ENCODE measurements at places on chromosomes 5 and 9.

GRCh38 chr5:138955671-138956295 lies 80.6 kb upstream of the LRRTM2 start:
- no peak for DNase-seq

DNA sequence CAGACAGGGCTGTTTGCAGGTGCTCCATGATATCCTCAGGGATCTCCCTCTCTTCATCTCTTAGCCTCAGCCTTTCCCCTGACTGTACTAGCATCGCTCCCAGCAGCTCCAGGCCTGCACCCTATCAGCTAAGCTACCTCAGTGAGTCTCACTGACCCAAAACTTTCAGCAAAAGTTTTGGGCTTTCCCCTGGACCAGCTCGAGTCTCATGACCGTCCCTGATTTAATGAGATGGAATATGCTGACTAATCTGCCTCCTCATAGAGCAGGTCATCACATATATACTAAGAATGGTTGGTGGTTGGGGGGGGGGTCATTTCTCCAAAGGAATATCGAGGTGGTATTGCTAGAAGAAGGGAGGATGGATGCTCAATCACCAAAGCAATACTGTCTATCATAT lies 151.5 kb downstream of the NR3C1 start:
- no peak for DNase-seq

DNA sequence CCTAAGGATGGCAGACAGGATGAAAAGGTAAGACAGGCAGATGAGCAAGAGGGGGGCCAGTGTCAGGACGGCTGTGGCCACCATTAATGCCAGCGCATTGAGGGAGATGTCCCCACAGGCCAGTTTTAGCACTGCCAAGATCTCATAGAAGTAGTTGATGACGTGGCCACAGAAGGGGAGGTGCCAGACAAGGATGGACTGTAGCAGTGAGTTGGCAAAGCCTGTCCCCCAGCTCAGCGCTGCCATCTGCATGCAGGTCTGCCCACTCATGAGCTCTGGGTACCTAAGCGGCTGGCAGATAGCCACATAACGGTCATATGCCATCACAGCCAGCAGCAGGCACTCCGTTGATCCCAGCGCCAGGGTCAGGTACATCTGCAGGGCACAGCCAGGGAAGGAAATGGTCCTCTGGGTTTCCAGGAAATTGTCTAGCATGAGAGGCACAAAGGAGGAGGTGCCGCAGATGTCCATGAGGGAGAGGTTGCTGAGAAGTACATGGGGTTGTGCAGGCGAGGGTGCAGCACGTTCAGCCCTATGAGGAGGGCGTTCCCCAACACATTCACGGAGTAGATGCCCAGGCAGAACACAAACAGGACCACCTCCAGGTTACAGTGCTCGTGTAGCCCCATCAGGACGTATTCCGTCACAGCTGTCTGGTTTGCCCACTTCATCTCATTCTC lies 10.8 kb downstream of the OR13J1 start:
- DNase-seq = no peak

DNA sequence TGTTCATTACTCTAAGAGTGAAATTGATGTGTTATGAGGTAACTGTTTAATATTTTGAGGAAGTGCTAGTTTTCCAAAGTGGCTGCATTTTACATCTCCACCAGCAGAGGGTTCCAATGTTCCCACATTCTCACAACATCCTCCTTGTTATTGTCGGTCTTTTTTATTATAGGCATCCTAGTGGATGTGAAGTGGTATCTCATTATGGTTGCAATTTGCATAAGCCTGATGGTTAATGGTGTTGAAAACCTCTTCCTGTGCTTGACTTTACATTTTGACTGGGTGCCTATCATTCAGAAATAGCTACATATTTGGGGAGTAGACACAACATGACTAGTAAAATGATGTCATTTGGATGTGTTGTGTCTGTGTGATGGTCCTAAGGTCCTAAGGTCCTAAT lies 143.6 kb downstream of the MRPS30 start:
- DNase-seq = no peak

DNA sequence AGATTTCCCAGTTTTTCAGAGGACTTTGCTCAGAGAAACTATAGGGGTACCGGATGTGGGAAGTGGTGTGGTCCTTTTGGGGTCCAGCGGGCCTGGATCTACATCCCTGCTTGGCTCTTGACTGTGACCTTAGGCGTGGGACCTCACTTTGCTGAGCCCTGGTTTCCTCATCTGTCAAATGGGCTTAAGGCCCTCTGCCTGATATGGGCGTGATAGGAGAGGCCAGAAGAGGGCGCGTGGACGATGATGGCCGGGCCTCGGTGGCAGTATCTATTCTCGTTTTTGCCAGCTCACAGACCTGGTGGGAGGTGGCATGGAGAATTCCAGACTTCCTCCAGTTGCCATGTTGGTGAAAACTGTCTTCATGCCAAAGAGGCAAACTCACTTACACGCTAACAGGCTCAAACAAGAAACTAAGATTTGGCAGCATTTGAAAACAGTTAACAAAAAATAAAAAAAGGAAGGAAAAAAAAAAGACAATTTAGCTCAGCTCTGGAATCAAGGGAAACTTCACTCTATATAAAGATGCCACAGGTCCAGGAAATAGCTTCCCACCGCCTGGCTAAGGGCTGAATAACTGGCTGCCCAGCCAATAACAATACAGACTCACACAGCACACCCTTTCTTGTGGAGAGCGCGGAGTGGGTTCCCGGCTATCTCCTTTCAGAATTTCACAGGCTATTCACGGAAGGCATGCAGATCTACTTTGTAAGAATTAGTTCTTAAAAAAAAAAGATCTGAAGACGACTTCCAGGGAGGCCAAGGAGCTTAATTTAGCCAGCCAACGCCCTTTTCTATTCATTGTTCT lies 1.7 kb downstream of the SH3PXD2B start:
- no peak for DNase-seq

DNA sequence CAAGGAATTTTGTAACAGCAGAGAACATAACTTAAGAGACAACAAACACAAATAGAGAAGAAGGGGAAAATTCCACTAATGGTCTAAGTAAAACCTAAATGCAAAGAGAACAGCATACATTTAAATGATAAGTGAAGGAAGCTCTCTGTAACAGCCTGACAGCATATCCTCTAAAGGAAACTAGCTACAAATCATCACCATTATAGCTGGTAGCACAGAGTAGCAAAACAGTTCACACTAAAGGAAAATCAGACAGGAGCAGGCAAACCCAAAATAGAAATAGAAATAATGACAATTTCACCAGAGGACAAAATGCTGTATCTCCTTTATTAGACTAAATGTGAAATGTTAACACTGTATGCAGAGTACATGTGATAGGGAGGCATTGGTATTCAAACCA lies 532.8 kb downstream of the PTPRD start:
- DNase-seq = no peak

DNA sequence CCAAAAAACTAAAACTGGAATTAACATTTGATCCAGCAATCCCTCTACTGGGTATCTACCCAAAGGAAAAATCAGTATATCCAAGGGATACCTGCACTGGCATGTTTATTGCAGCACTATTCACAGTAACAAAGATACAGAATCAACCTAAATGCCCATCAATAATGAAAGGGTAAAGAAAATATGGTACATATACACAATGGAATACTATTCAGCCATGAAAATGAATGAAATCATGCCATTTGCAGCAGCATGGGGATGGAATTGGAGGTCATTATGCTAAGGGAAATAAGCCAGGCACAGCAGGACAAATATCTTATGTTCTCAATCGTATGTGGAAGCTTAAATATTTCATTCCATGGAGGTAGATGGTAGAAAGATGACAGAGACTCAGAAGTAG lies 9.7 kb downstream of the VLDLR start:
- DNase-seq = no peak

GRCh38 chr5:141298376-141298775 lies 5.5 kb downstream of the SLC25A2 start:
- no peak for DNase-seq

DNA sequence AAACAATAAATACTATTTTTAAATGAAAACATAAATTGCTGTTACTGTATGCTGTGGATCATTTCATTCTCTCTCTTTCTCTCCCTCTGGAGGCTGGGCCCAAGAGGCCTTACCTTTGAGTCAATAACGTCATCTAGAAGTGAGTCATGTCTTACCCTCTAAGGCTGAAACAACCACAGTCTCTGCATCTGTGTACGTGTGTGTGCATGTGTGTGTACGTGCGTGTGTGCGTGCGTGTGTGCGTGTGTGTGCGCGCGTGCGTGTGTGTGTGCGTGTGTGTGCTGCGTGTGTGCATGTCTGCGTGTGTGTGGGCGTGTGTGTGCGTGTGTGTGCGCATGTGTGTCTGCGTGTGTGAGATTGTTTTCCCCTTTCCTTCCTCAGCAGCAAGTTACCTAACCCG lies 13.6 kb upstream of the IL17B start:
- DNase-seq = no peak

- DNase-seq = no peak
Observed at GRCh38 chr9:113398796-113399195, 2.3 kb downstream of the ALAD start.

DNA sequence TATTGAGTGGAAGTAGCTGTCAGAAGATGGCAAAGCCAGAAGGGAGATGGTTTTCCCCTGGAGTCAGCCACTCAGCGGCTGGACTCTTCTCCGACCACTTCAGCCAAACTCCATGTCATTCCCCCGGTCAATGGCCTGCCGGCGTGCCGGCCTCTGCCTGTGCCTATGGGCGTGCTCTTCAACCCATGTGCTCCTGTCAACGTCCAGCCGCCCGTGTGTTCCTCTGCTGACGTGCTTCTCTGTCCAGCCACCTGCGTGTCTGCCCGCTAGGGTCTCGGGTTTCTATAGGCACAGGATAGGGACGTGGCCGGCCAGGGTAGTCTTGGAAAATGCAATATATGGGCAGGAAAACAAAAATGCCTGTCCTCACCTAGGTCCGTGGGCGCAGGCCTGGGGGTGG lies 77.7 kb upstream of the RUFY1 start:
- DNase-seq = no peak

DNA sequence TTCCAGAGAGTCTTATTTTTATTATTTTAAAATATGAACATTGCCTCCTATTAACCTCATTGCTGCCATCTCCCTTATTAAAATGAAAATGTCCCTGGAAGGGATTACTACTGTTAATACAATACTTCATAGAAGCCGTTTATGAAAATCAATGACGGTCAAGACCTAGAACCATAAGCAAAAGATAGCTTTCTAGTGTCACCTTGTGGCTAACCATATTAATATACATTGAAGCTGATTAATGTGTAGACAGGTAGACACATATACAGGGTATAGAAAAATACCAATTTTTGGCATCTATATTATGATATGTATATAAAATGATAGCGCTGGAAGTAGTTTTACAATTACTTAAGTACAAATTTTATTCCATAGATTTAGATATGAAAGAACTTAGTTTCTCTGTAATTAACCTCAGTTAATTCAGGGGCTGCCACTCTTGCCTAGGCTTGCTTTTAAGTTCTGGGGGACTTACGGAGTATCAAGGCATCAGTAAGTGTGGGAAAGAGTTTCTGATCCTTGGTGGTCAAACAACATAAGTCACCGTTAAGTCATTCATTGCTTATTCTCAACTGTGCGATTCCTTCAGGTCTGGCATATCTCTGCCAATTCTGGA lies 2.5 kb upstream of the YTHDC2 start:
- DNase-seq = no peak

- no peak for DNase-seq
Observed at GRCh38 chr5:58800861-58801540, 218.1 kb downstream of the RAB3C start.

DNA sequence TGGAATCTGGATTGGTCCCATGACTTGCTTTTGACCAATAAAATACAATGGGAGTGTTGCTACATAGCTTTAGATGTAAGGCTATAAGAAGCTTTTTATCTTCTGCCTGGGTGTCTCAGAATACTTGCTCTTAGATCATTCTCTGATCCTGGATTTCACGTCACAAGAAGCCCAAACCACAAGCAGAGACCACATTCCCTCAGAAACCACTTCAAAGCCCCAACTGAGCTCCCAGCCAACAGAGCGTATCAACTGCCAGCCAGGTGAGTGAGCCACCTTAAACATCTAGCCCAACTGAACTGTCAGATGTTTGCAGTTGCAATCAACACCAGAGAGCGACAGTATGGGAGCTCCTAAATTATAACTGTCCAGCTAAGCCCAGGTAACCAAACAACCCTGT lies 687.1 kb downstream of the TLE1 start:
- DNase-seq = no peak

DNA sequence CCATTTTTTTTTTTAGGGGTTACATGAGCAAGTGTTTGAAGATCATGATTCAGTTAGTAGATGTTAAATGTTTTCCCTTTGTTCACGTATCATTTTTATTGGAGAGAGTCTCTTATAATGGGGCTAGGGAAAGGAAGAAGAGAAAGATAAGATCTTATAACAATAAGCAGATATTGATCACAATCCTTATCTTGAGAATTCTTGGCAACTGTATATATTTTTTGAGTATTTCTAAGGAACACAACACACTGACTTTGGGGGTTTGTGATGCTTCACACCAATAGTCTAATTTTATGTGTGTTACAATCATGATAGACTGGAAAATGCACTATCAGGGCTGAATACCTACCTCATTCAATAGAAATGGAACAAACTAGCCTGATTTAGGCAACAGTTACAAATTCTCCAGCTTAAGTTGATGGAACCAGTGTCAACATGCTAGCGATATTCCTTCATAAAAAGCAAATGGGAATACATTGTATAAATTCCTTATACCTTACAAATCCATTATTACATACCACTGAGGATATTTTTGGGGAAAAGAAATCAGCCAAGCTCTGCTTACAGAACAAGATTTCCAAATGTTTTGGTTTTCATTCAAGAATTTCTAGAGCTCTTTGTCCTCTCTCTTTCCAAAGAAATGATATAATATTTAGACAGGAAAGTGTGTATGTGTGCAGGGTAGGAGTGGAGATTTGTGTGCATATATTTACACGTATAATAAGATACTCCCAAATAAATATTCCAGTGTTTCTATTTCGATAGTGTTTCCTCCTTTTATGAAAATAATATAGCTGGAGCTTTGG lies 41.5 kb downstream of the SVEP1 start:
- DNase-seq = no peak

DNA sequence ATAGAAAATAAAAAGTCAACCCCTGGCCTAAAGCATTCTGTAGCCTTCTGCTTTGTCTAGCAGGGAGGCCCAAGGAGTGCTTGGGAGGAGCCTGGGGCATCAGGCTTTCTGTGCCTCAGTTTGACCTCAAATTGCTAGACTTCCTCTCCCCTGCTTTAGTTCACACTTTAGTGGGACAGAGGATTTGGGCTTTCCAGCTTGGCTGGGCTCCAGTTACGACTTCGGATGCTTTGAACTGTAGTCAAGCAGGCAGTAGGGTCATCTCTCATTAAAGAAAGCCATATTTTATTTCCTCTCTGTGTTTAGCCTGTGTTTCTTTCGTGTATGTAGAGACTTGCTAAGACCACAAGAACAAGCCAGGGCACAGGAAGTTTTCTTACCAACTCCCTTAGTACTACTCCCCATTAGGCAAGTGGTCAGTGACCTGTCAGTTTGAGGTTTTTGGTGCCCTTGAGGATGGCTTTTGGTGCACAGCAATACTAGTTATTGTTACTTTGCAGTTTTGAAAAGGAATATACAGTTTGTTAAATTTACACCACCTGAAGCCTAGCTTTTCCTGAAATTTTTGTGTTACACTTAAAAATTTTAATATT lies 334.7 kb downstream of the NDUFS4 start:
- no peak for DNase-seq

Measured in activated CD8-positive, alpha-beta memory T cell treated with anti-CD3 and anti-CD28 coated beads for 4 hours (primary cell).